ENCODE measurements at places on chromosomes 3 and 15.

DNA sequence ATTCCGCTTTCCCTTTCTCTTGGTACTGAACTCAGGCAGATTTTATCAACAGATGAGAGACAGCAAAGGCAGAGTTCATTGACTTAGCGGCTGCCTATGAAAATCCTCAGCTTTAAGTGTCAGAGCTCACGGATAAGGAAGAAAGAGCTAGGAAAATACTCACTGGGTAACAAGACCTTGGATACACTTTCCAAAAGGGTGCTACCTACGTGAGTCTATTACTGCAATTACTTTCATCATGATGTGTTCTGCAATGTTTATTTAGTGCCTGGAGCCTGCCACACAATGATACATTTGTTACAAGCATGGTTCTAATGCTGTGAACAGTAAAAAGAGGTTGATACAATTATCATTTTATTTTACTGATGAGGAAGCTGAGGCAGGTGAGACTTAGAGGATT lies 177.5 kb downstream of the GRM7 start:
- no peak for DNase-seq

GRCh38 chr3:19029837-19030521 lies 118.3 kb upstream of the KCNH8 start:
- DNase-seq, result no peak

DNA sequence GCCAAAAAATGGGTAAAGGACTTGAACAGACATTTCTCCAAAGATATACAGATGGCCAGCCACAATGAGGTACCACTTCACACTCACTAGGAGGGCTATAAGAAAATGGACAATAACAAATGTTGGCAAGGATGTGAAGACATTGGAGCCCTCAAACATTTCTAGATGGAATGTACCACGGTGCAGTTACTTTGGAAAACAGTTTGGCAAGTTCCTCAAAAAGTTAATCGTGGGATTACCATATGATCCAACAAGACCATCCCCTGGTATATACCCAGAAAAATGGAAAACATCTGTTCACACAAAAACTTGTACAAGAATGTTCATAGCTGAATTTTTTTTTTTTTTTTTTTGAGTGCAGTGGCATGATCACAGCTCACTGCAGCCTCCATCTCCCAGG lies 15.9 kb upstream of the HRH1 start:
- no peak for DNase-seq

DNA sequence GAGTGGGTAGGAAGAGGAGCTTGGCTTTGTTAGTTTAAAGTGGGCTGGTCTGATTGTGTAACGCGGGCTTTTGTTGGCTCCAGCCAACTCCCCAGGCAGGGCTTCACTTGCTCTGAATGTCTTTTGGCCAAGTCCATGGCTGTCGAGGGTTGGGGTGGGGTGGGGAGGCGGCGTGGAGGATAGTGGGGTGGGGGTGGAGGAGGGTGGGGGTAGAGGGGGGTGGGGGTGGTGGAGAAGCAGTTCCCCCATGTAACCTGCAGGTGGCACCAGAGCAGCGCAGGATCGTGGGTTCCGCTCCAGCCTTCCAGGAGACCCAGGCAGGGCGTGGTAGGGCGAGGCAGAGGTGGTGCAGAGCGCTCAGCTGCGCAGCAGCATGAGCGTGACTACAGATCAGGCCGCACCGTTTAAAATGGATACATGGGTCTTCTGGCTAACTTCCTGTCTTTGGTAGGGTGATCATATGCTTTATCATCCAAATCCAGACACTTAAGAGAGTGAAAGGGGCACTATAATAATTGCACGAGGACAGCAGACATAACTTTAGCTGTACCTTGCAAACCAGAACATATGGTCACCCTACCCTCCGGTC lies 28.3 kb downstream of the GOLGA6A start:
- DNase-seq, result peak; percentile 69

GRCh38 chr3:14602804-14603644 lies 48.5 kb upstream of the CCDC174 start:
- no peak for DNase-seq

DNA sequence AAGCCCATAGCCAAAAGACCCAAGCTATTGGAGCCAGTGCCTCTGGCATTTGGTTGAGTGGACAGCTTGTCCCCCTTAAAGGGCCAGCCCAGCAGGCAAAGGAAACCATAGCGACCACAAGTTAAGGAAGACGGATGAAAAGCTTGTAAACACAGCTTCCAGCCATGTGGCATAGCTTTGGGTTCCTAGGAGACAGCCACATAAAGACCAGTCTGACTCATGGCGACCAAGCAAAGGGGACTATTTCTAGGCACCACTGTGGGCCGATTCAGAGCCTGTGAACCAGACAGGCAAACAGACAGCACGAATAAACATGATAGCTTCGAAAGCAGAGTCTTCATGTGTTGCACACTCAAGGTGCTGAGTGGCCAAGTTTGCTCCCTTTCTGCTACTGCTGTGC lies 30.5 kb upstream of the SRGAP3 start:
- peak; percentile 66 for DNase-seq

- no peak for DNase-seq
Observed at GRCh38 chr15:86620157-86620556, 540.5 kb downstream of the AGBL1 start.

DNA sequence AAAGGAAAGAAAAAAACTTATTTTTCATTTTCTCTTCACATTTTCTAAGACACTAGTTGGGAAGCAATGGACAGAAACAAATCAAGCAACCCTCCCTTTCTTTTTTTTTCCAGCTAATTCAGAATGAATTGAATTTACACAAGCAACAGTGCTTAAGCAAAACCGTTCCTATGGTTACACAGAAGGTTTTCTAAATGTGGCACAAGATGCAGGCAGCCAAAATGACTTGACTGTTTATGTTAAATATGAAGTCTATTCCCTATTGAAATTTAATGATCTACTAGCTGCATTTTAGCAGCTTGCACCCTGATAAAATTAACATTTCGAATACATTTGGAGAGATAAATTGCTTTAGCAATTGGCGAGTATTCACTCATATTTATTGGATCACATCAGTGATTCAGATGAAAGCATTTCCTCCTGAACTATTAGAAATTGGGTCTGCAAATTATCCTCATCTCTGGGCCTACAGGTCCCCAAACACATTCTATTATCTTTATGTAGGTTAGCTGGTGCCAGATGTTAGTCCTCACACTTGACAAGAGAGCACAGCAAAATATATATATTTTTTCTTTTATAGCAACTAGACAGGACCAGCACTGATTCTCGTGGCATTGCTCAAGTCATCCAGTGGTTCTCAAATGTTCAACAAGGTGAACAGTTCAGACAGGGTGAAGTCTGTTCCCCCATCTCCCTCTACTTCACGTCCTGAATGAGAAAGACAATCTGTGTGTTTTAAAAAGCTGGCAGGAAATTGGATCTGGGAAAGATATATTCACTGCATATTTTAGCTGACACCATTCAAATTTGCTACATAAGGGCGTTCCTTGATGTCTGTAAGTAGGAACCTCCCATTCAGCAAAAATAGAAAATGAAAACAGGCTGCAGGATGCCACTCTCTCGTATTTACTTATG lies 463.6 kb upstream of the KCNMB2 start:
- peak; percentile 87 for DNase-seq

DNA sequence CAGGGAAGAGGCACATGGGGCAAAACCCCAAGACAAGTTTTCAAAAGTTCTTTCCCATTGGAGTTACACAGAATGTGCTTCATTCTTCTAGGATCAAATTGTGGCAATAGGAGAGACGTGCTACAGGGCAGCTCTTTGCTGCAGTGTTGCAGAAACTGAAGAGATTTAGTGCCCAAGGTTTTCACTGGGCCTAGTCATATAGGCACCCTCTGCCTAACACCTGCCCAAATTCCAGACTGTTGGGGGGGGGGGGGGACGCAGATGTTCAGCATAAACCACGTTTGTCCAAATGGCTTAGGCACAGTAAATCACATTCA lies 346.8 kb upstream of the ZNF717 start:
- DNase-seq, result no peak

- peak; percentile 15 for DNase-seq
Observed at GRCh38 chr3:65950340-65951326, 88.1 kb downstream of the MAGI1 start.

- DNase-seq, result peak; percentile 74
Observed at GRCh38 chr3:150114873-150115540, 144.3 kb upstream of the PFN2 start.

GRCh38 chr3:120563356-120564022 lies 32.6 kb upstream of the NDUFB4 start:
- DNase-seq, result no peak

DNA sequence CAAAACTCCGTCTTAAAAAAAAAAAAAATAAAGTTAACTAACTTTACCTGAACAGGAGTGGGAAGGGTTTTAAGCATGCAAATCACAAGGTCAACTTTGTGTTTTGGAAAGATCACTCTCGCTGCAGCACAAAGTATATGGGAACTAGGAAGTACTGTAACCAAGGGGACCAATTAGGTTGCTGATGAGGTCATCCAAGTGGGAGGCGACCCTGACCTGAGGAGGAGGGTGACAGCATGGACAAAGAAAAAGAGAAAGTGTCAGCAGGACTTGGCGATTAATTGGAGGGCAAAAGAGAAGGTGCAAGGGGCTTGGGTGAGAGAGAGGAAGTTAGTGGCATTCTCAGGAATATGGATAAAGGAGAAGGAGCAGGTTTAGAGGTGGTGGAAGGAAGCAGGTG lies 89.5 kb upstream of the ZBED2 start:
- no peak for DNase-seq

GRCh38 chr15:88681610-88682221 lies 42.9 kb downstream of the ISG20 start:
- no peak for DNase-seq

DNA sequence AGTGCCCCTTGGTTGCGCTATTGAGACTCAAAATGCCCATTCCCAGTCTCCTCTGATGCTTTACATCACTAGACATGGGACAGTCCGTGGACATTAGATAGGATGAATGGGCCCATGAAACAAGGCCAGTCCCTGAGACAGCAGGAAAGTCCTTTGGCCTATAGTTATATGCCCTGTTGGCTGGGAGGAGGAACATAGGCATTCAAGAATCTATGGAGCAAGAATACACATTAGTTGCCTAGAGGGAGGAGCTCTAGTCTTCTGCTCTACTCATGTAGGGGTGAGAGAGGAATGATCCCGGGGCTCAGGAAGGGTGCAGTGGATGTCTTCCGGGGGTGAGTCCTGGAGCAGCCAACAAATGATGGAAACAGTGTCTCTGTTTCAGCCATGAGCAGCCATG lies 58.0 kb upstream of the LRTM1 start:
- DNase-seq, result no peak

GRCh38 chr3:164040991-164041390 lies 1037.3 kb downstream of the SI start:
- DNase-seq, result peak; percentile 1

DNA sequence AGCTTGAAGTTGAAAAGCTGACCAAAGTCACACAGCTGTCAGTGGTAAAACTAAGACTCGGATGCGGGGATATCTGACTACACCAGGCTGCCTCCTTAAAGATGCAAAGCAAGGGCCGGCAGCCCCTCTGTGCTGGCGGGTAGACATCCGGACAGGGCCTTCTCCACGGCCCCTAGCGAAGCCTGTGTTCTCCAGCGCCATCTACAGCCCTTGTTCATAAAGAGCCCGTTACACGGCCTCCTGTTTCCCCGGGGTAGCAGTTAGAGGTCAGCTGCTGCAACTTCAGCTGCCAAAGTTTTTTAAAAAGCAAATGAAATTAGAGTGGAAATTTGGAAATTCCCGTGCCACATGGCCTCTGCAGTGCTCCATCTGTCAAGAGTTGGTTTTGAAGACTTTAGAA lies 383.0 kb downstream of the TBL1XR1 start:
- DNase-seq, result peak; percentile 70

DNA sequence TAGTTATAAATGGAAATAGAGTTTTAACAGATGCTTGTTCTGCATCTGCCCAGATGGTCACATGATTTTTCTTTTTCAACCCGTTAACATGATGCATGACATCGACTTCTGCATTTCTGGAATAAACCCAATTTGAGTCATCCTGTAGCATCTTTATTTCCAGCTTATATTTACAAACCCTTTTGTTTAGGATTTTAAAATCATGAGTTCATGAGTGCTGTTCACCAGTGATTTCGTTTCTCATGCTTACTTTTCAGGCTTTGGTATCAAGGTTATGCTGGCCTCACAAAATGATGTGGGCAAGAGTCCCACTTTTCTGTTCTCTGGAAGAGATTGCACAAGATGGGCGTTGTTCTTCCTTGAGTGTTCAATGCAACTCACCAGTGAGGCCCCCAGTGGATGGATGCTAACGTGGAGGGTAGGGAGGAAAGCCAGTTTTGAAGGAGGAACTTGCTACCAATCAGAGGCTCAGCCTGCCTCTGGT lies 5.2 kb downstream of the HRH1 start:
- peak; percentile 79 for DNase-seq

DNA sequence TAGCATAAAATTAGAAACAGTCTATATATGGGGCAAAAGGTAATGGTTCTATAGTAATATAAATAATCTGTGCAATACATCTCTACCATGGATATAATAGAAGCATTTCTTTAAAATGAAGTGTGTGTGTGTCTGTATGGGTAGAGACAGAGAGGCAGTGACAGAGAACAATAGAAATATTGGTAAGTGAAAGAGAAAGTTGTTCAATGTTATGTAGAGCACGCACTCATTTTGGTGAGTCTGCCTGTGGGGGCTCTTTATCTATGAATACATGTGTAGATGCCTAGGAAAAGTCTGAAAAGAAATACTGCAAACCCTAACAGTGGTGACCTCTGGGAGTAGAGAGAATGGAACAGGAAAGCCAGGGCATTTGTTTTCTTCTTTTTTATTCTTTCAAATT lies 182.6 kb downstream of the STAC start:
- DNase-seq, result no peak

DNA sequence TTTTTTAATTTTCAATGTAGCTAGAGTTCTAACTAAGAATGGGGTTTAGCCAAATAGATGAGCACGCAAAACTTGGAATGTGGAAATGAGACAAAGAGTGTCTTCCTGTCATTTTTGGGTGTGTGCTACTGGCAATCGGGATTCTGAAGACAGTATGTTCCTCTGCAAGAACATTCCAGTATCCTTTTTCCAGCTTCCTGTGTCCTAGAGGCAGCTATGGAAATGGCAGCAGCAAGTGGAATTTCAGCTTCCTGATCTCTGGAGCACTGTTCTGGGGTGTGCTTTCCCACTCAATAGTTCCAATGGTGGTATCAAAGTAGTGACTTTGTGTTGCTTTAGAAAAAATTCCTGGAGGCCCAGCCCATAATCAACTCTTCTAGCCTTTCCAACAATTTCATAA lies 642.9 kb upstream of the KCNMB2 start:
- no peak for DNase-seq

Data from fibroblast of lung (primary cell).